Breast epithelium (tissue), 4 donors: ENCODE measurements at places on chromosomes 1 and 21. TPM values are rescaled to one million over a fixed set of nuclear protein-coding genes. Genes with fewer than 3 reads are reported as not detected.

- DNase-seq, result no peak
Observed at GRCh38 chr1:28516518-28516956, 10.7 kb downstream of the RCC1 start.

DNA sequence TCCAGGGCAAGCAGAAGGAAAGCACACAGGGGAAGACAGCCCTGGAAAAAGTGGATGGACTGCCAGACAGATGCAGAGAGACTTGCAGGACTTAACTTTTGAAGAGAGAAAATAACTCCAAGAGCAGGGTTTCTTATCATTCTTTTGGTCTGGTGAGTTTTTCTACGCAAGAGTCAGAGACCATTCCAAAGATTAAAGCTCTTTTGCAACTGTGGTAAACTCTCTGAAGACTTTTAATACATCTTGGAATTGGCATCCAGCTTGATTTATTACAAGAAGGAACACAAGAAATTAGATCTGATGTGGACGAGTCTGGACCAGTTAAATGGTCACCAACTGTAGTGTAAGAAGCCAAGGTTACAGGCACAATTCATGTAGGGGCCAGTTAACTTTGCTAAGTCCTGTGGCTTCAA lies 153.4 kb downstream of the SIPA1L2 start:
- no peak for DNase-seq

- no peak for DNase-seq
Observed at GRCh38 chr1:155681776-155682175, 6.8 kb downstream of the YY1AP1 start.

Gene PLA2G2C
- total RNA-seq, result not detected

- no peak for DNase-seq
Observed at GRCh38 chr1:58839147-58839795, 55.4 kb upstream of the JUN start.

Gene TNFSF18
- not detected for total RNA-seq

DNA sequence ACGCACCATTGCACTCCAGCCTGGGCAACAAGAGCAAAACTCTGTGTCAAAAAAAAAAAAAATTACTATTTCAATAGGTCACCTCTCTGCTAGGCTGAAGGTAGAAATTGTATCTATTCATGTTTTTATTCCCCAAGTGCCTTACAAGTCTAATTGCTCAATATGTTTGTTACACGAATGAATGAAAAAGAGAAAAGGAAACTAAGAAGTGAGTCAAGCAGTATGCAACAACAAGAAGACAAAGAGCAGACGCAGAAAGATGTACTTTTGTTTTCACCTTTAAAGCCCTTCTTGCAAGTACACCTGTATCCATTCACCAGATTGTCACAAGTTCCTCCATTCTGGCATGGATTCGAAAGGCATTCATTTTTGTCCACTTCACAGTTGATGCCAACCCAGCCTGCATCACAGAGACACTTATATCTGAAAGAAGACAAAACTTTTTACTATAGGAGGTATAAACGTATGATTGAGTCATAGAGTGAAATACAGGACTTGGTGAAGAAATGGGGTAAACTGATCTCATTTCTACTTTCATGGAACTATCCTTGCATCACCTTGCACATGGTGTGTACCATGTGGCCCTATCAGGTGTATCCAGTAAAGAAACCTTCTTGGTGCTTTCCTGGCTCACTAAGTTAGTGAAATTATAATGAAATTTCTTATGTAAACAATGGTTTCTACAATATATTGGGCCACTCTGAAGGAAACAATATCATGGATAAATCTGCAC lies 57.1 kb upstream of the ADAM30 start:
- no peak for DNase-seq

DNA sequence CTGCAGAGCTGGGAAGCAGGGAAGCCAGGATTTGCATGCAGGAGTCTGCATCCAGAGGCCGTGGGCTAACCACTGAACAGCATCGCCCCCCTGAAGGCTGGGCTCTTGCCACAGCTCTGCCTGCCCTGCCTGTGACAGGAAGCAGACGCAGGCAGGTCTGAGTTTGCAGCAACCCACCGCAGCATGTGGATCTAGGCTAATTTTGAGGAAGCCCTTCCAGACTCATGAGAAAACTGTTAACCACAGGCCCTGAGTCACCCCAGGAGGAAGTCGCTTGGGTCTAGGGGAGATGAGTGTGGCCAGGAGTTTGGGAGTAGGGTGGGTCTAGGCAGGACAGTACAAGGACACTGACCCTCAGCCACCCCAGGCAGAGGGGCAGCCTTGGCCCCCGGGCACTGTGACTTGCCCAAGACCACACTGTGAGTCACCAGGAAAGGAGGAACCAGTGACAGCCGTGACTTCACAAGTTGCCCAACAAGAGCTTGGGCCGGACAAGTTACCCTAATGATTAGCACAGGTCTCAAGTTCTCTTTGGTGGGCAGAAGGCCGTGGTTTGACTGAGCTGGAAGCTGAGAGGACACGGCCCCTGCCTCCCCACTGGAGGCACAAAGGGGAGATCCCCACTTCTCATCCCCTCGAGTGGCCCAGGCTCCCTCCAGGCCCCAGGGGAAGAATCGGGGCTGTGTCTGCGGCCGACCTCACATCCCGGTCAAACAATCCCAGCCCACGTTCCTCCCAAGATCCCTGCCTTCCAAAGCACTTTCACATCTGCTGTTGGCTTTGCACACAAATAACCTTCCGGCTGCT lies 826 bp downstream of the LAPTM5 start:
- peak; percentile 37 for DNase-seq

- DNase-seq, result no peak
Observed at GRCh38 chr1:46130121-46130520, 2.3 kb downstream of the PIK3R3 start.

DNA sequence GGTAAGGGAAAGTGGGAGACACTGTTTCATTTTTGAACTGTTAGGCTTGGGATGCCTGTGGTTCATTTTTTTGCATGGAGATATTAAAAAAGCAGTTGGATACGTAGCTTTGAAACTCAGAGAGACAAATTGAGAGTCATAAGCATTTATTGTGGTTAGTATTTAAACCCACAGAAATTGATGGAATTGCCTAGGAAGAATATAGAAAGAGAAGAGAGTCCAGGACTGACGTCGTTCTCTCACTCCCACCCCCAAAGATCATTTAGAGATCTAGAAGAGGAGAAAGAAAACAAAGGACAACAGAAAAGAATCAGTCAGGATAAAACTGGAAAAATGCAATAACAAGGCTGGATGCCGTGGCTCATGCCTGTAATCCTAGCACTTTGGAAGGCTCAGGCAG lies 73.2 kb upstream of the BMP8A start:
- DNase-seq, result no peak

DNA sequence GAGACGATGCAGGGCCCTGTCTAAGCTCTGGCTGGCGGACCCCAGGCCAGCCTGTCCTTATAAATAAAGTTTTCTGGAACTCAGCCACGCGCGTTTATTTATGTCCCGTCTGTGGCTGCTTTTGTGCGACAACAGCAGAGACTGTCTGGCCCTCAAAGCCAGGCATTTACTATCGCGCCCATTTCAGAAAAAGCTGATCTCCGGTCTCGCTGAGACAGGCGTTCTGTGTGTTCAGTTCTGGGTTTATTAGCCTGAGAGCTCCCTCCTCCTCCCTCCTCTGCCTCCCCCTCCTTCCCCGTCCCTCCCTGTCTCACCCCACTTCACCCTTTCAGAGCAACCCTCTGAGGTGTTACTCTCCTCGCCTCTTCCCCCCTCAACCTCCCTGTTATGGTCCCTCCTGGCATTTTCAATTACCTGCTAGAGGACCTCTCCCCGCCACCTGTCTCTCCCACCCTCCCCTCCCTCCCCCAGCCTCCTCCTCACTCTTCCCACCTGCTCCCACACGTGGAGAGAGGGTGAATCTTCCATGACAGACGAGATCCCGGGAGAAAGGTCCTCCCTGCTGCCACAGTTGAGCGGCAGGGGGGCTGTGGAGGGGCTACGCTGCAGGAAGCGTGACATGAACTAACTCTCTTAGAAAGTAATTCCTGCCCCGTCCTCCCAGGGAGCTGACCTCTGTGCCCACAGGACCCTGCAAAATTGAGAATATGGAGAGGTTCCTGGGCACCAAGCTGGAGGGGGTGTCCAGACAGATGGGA lies 59.9 kb downstream of the SPSB1 start:
- DNase-seq, result no peak

DNA sequence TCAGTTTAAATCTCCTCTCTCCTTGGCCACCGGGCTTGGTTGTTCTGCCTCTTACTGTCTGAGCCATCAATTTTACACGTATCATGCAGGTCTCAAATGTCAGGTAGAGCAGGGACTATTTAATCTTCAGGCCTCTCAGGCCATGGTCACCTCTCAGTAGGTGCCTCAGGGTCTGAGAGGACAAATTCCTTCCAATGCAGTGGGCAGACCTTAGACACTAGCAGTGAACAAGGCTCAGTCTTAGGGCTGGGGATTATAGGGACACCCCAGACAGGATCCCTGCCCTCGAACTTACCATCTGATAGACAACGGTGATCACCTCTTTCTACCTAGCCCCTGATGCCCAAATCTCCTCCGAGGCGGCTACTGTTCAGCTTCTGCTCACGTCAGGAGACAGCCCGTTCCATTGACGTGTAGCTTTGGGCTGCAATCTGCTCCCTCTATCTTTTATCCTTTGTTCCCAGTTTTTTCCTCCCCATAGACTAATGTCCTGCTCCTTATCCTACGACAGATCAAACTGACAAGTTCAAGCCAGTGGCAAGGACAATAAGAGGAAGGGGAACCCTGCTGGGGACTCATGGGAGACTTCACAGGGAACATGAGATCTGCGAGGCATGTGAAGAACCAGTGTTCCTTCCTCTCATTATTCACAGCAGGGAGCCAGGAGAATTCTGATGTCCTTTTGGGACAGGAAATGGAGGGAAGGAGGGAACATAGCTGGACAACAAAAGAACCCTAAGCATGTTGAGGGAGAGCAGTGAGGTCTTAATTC lies 1.4 kb upstream of the MYOG start:
- no peak for DNase-seq

Gene RC3H1
- total RNA-seq, result 30.2 TPM

Gene CCDC18
- total RNA-seq, result 10.5 TPM

Gene KIF26B
- 0.33 TPM for total RNA-seq

GRCh38 chr1:227273557-227273956 lies 44.7 kb downstream of the CDC42BPA start:
- DNase-seq, result no peak

DNA sequence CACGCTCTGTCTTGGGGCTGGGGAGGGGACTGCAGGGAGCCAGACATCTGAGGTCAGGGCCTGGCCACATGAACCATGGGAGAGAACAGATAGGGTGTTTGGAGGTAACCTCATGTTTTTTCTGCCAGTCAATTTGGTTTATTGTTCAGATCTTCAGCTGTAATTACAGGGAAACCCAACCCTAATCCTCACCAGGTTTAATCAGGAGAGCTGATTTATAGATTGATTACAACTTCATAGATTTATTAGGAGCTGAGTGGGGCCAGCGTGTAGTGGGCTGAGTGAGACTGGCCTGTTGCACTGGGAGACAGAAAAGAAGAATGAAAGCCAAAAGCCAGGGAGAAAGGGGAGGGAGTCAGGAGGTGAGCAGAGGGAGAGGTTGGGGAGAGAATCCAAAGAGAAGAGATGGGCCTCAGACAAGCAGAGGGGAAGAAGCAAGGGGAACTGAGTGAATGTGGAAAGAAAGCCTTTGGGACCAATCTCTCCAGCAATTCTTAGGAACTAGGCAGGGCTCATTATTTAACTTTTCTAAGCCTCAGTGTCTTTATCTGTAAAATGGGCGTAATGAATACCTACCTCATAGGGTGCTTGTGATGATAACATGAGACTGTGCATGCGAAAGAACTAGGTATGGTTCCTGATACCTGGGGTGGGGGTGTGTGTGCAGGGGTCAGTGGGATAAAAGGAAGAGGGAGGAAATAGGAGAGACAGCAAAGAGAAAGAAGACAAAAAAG lies 17.0 kb upstream of the STUM start:
- DNase-seq, result no peak

Gene USH2A
- total RNA-seq, result not detected

GRCh38 chr1:38004284-38005108 lies 818 bp downstream of the FHL3 start:
- DNase-seq, result no peak

Gene FCGR3A
- 23.9 TPM for total RNA-seq

- no peak for DNase-seq
Observed at GRCh38 chr21:25449950-25450349, 157.3 kb downstream of the MRPL39 start.

- no peak for DNase-seq
Observed at GRCh38 chr1:222618880-222619596, 1.1 kb downstream of the MIA3 start.

DNA sequence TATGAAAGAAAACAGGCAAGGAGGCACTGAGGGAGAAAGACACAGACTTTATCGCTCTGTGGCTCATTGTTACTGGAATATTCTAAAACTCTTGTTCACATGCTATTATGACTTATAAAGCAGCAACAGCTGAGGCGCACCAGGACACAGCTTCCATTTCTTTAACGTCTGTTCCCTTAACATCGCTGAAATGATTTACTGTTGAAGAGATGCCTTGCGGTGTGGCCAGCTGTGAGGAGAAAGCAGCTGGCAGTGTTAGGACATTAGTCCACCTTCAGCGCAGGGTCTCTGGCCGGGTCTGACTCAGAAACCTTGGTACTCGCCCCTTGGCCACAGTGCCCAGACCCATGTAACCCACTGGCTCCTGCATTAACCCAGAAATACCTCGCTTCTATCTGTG lies 3.1 kb upstream of the PER3 start:
- no peak for DNase-seq

DNA sequence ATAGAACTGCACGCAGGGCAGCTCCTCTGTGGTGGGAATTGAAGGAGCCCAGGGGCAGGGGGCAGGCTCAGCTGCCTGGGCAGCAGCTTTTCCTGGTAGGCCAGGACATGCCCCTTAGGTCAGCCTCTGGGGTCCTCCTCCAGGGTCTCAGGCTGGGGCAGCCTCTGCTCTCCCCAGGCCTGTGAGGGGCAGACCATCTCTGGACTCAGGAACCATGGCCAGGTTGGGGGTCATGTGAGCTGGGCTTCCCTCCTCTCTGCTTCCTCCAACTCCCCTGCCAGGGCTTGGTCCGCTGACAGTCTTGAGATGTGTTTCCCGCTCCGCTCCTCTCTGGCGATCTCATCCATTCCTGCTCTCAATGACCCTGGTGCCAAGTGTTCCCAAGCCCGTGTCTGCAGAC lies 5.7 kb downstream of the C1orf210 start:
- DNase-seq, result peak; percentile 34

Gene AIM2
- 0.32 TPM for total RNA-seq

Gene CLDN8
- 213 TPM for total RNA-seq

GRCh38 chr1:9825093-9826074 lies 1.6 kb upstream of the CLSTN1 start:
- peak; percentile 88 for DNase-seq

- DNase-seq, result no peak
Observed at GRCh38 chr1:79507770-79508169, 501.2 kb upstream of the ADGRL4 start.

- DNase-seq, result no peak
Observed at GRCh38 chr1:168991667-168992475, 114.6 kb upstream of the ATP1B1 start.

Gene RORC
- 24.9 TPM for total RNA-seq

Gene OR2L8
- not detected for total RNA-seq

Gene ARHGAP30
- total RNA-seq, result 16.5 TPM

- DNase-seq, result no peak
Observed at GRCh38 chr1:245045087-245045881, 109.5 kb upstream of the KIF26B start.

GRCh38 chr1:182617014-182617429 lies 12.8 kb upstream of the RGS16 start:
- DNase-seq, result no peak

GRCh38 chr1:204883405-204883804 lies 12.7 kb downstream of the NFASC start:
- DNase-seq, result no peak

GRCh38 chr21:39098696-39099200 lies 84.5 kb downstream of the PSMG1 start:
- no peak for DNase-seq

- DNase-seq, result peak; percentile 35
Observed at GRCh38 chr21:43206231-43207042, 37.6 kb downstream of the CRYAA start.

Gene GREM2
- 1.0 TPM for total RNA-seq

Gene DVL1
- 55.2 TPM for total RNA-seq
